Activated CD4-positive, alpha-beta T cell treated with anti-CD3 and anti-CD28 coated beads, Interleukin-2, amount 10 ng/mL, durations not matched to agents 24 days and 14 days (primary cell): ENCODE measurements at places on chromosomes 3 and 15. TPM values are rescaled to one million over a fixed set of nuclear protein-coding genes. Genes with fewer than 3 reads are reported as not detected.

DNA sequence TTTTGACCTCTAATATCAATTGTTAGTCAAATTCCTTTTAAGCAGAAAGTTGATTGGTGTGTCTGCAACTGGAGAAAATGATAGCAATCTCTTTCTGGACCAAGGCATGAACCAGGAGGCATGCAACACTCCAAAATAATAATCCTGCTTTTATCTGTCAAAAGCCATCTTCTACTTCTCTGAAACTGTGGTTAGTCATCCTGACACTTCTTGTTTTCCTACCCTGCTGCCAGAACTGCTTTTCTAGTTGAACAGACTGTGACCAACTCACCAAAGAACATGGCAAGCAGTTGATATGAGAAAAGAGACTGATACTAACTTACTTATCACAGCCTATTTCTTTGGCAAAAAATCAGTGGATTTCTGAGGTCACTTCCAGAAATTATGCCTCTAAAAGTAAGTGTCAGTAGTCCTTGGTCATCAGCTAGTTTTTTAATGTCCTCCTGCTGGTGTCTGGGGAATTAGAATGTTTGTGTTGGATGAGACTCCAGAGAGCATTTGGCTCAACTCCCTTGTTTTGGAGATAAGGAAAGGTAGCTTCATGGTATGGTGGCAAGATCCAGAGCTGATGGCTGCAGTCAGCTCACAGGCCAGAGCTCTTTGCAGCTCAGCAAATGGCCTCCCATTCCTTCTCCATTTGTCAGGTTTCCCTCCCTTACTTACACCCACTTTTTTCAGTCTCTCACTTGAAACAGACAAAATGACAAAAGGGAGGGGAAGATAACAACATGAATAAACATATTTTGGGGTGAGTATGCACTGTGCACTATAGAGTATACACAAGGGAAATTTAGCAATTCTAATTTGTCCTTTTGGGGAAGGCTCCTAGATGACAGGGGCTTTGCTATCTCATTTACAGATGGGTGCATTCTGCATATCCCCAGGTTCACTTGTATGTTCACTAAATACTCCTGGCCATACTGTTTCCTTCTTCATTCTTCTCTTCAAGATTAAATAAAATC, 7.0 kb downstream of the CRYGS start:
- no peak for DNase-seq

DNA sequence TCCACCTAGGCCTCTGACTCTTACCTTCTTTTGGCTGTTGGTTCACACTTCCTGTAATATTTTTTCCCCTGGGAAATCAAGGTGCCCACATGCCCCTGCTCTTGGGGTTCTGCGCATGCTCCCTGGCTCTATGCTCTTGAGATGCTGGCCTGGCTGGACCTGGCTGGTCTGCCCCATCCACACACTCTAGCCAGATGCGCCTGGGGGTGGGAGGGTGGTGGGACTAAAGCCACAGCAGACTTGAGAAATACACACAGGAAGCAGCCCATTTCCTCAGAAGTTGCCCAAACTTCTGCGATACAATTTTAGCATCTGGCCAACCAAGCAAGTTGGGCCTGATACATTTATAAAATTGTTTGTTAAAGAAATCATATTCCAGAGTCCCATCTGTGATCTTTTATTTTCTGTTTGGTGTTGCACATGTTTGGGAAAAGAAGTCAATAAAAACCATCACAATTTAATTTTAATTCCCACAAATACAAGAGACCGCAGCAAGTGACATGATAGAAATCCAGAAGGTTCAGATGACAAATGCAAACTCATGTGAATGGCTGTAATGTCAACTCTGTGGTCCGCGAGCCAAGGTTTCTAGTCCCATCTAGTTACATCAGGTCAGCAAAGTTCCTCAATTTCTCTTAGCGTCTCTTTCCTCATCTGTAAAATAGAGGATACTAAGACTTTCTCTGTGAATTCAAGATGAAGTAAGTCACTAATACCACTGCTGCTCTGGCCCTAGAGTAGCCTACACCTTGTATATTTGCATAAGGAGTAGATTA, 55.9 kb upstream of the MEF2A start:
- no peak for DNase-seq

- DNase-seq: no peak
Observed at GRCh38 chr3:153889905-153890334, 231.3 kb upstream of the ARHGEF26 start.

- peak; percentile 77 for DNase-seq
Observed at GRCh38 chr3:5136211-5136918, 14.3 kb downstream of the ARL8B start.

- DNase-seq: no peak
Observed at GRCh38 chr15:43412096-43412495, 41.2 kb downstream of the TUBGCP4 start.

GRCh38 chr15:83545804-83546511, 98.8 kb downstream of the SH3GL3 start:
- no peak for DNase-seq

DNA sequence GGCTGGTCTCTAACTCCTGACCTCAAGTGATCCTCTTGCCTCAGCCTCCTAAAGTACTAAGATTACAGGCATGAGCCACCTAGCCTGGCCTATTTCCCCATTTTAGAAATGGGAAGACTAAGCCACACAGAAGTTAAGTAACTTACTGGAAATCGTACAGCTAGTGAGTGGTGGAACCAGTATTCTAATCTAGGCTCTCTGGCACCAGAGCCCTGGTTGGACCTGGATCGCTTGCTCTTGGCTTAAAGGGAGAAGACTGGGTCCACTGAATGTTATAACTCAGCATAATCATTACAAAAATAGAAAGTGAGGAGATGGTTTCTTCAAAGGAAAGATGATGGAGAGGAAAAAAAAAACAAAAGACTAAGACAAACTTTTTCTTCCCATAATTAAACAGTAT, 37.4 kb upstream of the CNTN3 start:
- no peak for DNase-seq

DNA sequence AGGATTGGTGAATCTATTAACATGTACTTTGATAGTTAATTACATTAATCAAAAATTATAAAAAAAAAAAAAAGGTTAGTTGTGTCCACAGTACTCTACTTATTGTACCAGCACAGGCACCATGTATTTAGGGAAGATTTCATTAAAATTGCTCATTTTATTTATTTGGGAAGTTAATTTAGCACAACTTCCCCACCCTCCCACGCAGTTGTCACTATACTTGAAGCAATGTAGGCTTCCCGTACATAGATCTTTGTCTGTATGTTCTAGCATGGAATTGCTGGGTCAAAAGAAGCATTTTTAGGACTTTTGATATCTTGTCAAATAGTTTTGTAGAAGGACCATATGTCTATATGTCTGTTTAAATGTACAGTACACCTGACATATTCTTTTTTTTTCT, 4.4 kb downstream of the GPR27 start:
- DNase-seq: no peak

DNA sequence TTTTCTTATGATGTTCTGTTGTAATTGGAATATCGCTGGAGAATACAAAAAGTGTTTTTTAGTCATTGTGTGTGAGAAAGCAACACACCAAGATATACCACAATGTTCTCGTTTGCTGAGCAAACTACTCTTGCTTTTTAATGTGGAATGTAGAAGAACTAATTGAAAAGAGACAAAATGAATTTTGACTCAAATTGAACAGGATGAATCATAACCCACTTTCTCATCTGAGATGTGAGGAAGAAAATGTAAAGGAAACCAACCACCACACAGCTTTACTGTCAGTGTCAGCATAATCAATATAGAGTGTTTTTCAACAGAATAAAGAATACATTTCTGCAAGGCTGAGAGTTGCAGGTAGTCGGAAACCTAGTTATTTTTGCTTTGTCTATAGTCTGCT, 448.8 kb upstream of the TPRG1 start:
- DNase-seq: no peak

DNA sequence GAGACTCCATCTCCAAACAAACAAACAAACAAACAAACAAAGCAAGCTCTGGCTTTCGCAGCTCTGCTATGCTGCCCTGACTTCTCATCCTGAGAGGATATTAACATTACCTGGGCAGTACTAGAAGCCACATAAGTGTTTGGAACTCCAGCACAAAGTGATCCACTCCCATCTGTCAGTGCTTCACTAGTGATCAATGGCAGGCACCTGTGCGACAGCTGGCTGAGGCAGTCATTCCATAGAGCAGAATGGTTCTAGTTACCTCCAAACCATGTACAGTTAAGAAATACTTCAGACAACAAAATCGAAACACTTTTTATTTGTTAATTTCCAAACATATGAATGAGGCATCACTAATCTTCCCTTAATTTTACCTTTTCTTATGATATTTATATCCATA, 2.8 kb upstream of the MB21D2 start:
- no peak for DNase-seq

GRCh38 chr3:151283907-151284461, 5.6 kb upstream of the P2RY14 start:
- peak; percentile 82 for DNase-seq

GRCh38 chr3:101375586-101375985, 55.2 kb upstream of the IMPG2 start:
- DNase-seq: no peak

- no peak for DNase-seq
Observed at GRCh38 chr3:158617982-158618875, 26.1 kb upstream of the GFM1 start.

- peak; percentile 75 for DNase-seq
Observed at GRCh38 chr15:65032801-65033537, 3.5 kb upstream of the MTFMT start.

- DNase-seq: no peak
Observed at GRCh38 chr3:70890020-70890394, 577.6 kb upstream of the MDFIC2 start.

GRCh38 chr3:112782491-112782890, 64.2 kb downstream of the CD200R1L start:
- no peak for DNase-seq

- no peak for DNase-seq
Observed at GRCh38 chr15:101580431-101580830, 71.8 kb downstream of the TM2D3 start.

The ISLR2 gene
- not detected in 2 replicates for total RNA-seq

The NAALADL2 gene
- total RNA-seq: not detected in 2 replicates

The MAP2K5 gene
- 21.0 and 25.1 TPM in 2 replicates for total RNA-seq

The FOXB1 gene
- total RNA-seq: 0.54 and 0.68 TPM in 2 replicates

The ZCWPW2 gene
- 0.14 TPM in 1 of 2 replicates, not detected in the other for total RNA-seq

The GATM gene
- total RNA-seq: 0.65 and 1.0 TPM in 2 replicates

The ZBBX gene
- not detected in 2 replicates for total RNA-seq

The TRPM1 gene
- not detected in 2 replicates for total RNA-seq

The LDHAL6B gene
- total RNA-seq: not detected in 2 replicates

The SCAMP5 gene
- total RNA-seq: 0.92 and 1.3 TPM in 2 replicates

The SPCS1 gene
- total RNA-seq: 134 and 135 TPM in 2 replicates

The LYSMD2 gene
- total RNA-seq: 15.4 and 15.5 TPM in 2 replicates

The LINGO1 gene
- not detected in 2 replicates for total RNA-seq
